Renal cortex interstitium (tissue), 15 donors: ENCODE measurements at places on chromosomes 5 and 9. TPM values are rescaled to one million over a fixed set of nuclear protein-coding genes. Genes with fewer than 3 reads are reported as not detected.

- no peak for DNase-seq
Measured at GRCh38 chr5:75677607-75678006, 39.6 kb downstream of the POC5 start.

PCDHB12 gene
- polyA plus RNA-seq = 5.0 TPM

PDZD2 gene
- 21.2 TPM for polyA plus RNA-seq

DNA sequence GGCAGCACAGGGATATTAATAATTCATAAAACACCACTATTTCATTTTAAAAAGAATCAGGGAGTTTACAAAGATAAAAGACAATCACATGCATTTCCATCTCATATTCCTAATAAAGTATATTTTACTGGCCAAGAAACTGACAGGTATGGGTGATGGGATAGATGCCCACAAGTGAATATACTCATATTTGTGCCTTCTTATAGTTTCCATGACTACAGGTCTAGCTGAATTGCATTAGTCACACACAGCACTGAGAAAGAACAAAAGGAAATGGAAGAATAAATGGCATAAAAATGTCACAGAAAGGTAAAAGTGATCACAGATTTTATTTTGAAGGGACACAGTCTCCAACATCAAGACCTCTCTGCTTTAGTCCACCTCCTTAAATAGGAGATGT is 193.5 kb downstream of the PLK2 start:
- DNase-seq = no peak

CDH6 gene
- polyA plus RNA-seq = 76.5 TPM

GRCh38 chr5:124514956-124515355 is 231.5 kb downstream of the ZNF608 start:
- no peak for DNase-seq

GRCh38 chr5:136109453-136110135 is 23.1 kb upstream of the SMAD5 start:
- no peak for DNase-seq
